Activated naive CD8-positive, alpha-beta T cell treated with anti-CD3 and anti-CD28 coated beads, Interleukin-2, amount 50 U/mL, for 24 hours (primary cell): ENCODE measurements at places on chromosomes 12 and 14.

- no peak for DNase-seq
Observed at GRCh38 chr12:65282840-65283239, 4.4 kb downstream of the MSRB3 start.

GRCh38 chr12:3202096-3202495, 124.9 kb downstream of the TSPAN9 start:
- no peak for DNase-seq

DNA sequence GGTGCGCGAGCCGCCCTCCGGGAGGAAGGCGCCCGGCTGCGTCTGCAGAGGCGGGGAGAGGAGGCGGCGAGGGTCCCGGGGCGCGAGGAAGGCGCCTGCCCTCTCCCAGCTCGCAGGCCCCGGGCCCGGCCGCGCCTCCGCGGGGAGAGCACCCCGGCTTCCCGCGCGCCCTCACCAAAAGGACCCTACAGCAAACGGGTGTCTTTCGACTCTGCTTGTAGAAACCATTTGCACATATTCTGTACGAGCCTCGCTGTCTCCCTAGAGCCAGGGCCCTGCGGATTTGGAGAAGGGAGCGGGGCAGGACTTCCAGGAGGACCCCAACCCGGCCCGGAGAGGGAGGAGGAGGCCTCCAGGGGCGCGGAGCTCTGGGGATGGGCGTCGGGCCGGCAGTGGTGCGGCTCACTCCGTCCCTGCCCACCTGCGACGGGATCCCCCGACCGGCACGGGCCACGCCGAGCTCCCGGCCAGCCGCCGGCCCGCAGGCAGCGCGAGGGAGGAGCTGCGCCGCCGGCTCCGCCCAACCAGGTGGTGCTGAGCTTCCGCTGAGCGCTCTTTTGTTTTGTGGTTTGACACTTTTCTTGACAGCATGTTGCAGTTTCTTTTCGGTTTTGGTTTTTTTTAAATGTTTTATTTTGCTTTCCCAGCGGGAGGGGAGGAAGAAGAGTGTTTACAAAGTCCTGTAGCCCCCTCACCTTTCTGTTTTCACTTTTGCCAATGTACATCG, 103.3 kb upstream of the FKBP4 start:
- peak; percentile 58 for DNase-seq

DNA sequence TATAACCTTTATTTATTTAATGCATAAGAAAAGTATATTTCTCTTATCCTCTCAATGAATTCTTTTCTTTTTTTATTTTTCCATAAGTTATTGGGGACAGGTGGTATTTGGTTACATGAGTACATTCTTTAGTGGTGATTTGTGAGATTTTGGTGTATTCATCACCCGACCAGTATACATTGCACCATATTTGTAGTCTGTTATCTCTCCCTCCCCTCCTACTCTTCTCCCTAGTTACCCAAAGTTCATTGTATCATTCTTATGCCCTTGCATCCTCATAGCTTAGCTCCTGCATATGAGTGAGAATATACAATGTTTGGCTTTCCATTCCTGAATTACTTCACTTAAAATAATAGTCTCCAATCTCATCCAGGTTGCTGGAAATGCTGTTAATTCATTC, 1900.0 kb upstream of the SEL1L start:
- DNase-seq = no peak

- DNase-seq = no peak
Observed at GRCh38 chr12:26732005-26732908, 100.7 kb downstream of the ITPR2 start.
